ENCODE measurements at places on chromosomes 11 and 22.
A peak's percentile ranks its signal among the peaks of the same experiment; 100 is the strongest.

DNA sequence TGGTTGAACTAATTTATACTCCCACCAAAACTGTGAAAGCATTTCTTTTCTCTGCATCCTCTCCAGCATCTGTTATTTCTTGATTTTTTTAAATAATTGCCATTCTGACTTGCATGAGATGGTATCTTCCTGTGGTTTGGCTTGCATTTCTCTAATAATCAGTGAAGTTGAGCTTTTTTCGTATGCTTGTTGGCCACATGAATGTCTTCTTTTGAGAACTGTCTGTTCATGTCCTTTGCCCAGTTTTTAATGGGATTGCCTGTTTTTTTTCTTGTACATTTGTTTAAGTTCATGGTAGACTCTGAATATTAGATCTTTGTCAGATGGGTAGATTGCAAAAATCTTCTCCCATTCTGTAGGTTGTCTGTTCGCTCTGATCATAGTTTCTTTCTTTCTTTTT, 46.1 kb downstream of the MS4A13 start:
- DNase-seq: no peak

DNA sequence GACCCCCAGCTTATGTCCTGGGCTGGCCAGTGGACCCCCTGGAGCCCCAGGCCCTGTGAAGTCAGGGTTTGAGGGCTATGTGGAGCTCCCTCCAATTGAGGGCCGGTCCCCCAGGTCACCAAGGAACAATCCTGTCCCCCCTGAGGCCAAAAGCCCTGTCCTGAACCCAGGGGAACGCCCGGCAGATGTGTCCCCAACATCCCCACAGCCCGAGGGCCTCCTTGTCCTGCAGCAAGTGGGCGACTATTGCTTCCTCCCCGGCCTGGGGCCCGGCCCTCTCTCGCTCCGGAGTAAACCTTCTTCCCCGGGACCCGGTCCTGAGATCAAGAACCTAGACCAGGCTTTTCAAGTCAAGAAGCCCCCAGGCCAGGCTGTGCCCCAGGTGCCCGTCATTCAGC, 24.6 kb downstream of the CSF2RB start:
- no peak for DNase-seq

GRCh38 chr22:21816787-21817496, 50.5 kb downstream of the MAPK1 start:
- peak; percentile 32 for DNase-seq

DNA sequence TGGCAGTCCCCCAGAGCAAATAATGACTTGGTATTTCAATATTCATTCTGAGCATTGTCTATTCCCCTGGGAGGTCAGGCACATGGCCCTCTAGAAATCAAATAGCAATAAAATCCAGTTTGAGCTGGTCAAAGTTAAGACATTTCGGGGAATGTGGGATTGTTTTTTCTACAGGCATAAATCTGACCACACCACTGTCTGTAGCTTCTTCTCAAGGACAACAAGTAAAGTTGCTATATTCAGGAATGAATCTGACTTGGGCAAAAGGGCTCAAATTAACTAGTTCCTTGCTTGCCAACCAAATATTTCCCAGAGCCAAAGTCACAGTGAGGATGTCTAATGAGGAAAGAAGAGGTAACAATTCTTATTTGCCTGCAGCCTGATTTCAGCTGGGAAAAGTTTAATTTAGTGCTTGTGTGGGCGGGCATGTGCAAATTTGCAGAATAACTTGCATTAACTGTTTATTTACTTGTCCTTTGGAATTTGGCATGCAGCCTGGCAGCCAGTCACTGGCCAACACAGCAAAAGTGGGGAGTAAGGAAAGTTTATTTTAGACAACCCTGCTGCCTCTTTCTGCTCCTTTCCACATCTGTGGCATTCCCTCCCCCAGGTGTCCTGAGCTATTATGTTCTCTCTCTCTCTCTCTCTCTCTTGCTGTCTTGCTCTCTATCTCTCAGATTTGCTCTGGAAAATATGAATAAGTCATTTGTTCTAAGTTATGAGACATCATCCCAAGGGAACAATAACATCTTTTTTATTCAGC, 51.2 kb upstream of the ARHGAP20 start:
- DNase-seq: no peak

GRCh38 chr11:3042496-3043314, 14.5 kb downstream of the CARS1 start:
- DNase-seq: no peak

DNA sequence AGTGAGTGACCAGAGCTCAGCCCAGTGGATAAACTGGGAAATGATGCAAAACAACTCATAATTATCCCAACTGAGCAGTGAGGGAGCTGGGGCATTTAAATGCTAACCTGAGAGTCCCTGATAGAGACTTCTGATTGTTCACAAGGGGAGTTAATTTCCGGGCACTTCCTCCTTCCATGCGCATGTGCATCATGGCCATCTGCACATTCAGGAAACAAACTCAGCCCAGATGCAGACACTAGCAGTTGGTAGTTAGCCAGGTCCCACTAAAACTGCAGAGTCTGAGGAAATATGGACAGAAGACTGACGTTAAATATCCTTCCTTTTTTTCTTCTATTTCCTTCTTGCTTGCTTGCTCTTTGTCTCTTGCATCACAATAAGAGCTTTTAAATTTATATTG, 852.1 kb upstream of the LRRC4C start:
- no peak for DNase-seq

- no peak for DNase-seq
Observed at GRCh38 chr11:33899400-33900037, 7.6 kb upstream of the LMO2 start.

- DNase-seq: no peak
Observed at GRCh38 chr22:20430720-20431510, 6.7 kb downstream of the SCARF2 start.

- no peak for DNase-seq
Observed at GRCh38 chr11:73784080-73784634, 3.5 kb upstream of the MRPL48 start.

- peak; percentile 51 for DNase-seq
Observed at GRCh38 chr22:36237462-36238372, 1.6 kb downstream of the APOL2 start.

DNA sequence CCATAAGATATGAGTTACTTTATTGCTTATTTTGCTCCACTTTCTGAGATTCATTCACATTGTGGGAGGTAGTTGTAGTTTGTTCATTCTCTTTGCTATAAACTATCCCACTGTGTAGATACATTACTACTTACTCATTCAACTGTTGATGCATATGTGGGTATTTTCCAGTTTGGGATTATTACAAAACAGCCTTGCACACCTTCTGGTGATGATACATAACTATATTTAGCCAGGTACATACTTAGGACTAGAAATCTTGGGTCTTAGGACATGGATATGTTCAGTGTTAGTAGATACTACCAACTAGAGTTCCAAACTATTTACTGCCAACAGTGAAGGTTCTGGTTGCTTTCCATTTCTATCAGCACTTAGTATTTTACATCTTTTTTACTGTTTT, 37.8 kb downstream of the BTG4 start:
- DNase-seq: no peak

DNA sequence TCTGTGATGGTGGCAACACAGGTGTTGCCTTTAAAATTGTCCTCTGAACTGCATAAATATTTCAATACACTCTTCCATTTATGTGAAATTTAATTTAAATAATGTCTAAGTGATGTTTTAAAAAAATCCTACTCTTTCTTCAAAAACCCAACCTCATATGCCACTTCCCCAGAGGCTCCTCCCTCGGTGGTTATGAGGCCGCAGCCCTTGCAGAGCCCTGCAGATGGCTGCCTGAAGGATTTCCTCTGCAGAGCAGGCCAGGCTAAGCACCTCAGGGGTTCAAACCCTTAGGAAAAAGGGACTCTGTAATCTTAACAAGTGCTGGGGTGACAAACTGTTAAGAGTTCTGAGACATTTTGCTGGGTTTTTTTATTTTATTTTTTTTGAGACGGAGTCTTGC, 25.2 kb downstream of the MORC2 start:
- no peak for DNase-seq

DNA sequence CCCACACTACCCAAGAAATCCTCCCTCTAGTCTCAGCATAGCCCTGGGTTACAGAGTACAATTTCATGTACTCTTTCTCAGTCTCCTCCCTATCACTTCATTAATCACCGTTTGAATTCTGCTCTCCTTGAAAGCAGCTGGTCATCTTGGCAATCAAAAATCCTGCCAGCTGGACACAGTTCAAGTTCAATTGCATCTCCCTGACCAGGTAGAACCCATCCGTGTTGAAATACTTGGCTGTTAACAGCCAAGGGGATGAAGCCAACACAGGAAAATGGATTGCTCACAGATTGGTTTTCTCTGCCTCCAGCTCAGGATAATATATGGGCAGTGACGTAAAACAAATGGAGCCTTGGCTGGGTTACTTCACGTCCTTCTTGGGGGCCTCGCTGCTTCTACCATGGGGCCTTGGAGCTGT, 55.1 kb upstream of the GRK3 start:
- DNase-seq: no peak

DNA sequence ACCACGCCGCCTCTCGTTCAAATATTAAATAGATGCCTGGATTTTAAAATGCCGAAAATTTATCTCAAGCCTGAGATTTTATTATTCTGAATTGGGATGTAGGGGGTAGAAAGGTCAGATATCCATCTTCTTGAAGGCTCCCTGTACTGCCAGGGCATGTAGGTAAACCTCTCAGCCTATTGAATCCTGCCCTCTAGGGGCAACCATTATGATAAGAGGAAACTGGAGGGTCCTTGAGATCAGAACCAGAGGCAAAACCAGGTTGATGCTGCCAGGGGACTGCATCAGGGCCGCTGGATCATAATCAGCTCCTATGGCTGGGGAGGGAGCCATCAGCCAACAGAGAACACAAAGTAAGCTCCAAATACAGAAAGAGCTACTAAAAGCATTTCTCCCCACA, 92.4 kb downstream of the KCNC1 start:
- DNase-seq: no peak

DNA sequence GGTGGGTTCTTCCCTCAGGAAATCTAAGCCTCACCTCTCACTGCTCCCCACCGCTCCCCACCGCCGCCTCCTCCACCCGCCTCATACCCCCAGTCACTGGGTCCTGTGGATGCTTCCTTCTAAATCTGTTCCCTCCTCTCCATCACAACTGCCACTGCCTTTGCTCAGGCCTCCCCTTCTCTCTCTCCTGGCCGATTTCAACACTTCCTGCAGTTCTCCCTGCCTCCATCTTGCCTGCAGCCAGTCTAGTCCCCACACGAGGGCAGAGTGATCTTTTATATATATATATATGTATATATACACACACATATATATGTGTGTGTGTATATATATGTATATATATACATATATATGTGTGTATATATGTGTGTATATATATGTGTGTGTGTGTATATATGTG, 27.8 kb downstream of the CREB3L1 start:
- no peak for DNase-seq

DNA sequence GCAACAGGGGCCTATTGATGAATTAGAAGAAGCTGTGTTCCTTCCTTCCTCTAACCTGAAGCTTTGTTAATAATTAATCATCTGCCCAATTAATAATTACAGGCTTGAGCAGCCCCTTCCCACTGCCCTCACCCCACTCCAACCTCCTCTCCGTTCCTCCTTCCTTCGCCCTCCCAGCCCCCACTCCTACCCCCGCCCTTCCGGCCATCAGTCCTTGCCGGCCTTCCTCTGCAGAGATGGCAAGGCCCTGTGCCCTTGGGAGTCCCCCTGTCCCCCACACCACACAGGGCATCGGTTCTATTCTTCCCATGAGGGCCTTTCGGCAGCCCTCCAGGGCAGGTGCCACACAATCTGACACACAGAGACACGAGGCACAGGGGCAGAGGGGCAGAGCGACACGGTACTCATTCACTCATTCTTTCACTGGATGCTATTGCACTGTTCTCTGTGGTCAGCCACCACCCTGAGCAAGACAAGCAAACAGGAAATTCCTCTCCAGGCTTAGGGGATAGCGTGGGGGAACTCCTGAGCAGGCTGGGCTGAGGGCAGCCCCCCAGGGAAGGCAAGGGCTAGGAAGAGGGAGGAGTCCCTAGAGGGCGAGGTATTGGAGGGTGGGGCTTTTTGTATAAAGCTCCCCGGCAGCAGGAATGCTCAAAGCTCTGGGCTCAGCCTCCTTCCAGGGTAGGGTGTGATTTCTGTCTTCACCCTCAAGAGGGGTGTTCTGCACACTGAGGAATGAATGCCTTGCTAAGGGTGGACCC, 14.7 kb downstream of the MGAT3 start:
- peak; percentile 45 for DNase-seq

DNA sequence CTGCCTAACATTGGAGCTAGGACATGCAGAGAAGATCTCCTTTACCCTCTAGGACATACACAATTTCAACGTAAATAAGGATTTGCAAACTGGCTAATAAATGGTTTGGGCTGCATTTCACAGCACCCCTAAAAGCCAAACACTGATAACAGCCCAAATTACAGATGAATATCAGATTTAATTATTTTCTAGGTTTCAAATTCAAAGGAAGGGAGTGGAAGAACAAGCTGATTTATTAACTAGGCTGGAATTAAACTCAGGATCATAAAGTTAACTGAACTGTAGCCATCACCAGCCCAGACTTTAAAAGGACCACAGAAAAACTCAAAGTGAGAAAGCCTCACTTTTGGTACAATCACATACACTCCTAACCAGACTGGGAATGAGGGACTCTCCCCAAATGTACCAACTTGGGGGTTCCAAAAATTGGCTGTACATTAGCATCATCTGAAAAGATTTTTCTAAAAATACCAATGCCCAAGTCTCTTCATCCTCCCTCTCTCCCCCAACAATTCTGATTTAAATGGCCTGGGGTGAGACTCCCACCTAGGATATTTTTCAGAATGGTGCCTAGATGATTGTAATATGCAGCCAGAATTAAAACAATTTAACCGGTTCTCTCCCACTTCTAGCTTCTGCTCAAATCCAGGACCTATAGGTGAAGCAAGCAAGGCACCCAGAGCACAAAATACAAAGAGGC, 43.5 kb downstream of the SYTL2 start:
- DNase-seq: no peak
